ENCODE measurements at places on chromosomes 11 and 22. TPM values are rescaled to one million over a fixed set of nuclear protein-coding genes. Genes with fewer than 3 reads are reported as not detected.

The GLB1L3 gene
- total RNA-seq, result not detected

- DNase-seq, result peak; percentile 84
Observed at GRCh38 chr11:75328426-75329277, 22.8 kb downstream of the ARRB1 start.

GRCh38 chr11:78698612-78699011 is 123.9 kb upstream of the NARS2 start:
- peak; percentile 38 for DNase-seq

DNA sequence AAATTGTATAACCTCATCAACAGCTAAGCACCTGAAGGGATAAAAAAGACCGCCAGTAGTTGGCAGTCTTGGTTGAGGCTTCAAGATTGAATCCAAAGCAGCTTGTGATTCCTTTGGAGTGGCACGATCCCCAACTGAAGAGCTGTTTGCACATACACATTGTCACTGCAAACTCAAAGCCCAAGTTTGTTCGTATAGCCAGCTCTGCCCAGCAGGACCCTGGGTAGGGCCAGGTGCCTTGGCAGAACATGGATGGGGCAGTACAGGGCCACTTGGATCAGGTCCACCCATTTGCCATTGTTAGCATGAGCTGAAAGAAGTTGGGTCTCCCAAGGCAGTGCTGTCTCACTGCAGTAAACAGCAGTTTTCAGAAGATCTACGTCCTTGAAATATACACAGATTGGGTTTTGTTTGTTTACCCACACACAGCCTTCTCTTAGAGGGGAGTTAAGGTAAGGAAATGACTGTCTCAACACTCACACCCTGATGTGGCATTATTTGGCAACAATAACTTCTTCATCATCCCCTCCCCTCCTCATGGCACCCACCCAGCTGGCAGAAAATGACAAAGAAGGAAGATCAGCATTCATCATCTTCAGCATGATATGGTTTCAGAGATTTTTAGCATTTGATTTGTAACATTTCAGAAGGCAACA is 132.9 kb downstream of the COMMD9 start:
- no peak for DNase-seq

The FXYD2 gene
- not detected for total RNA-seq

The PRR5L gene
- total RNA-seq, result 27.5 TPM

The ARRB1 gene
- total RNA-seq, result 10.8 TPM

The TRIM49B gene
- total RNA-seq, result not detected

GRCh38 chr22:42357634-42358296 is 74.4 kb downstream of the NFAM1 start:
- no peak for DNase-seq

- DNase-seq, result peak; percentile 96
Observed at GRCh38 chr11:57761301-57762234, at the start of gene CTNND1. TSS of gene CTNND1 (plus strand) at chr11:57761802. CDS start at chr11:57791479, 29,677 bp downstream.

The LRRC55 gene
- total RNA-seq, result not detected

DNA sequence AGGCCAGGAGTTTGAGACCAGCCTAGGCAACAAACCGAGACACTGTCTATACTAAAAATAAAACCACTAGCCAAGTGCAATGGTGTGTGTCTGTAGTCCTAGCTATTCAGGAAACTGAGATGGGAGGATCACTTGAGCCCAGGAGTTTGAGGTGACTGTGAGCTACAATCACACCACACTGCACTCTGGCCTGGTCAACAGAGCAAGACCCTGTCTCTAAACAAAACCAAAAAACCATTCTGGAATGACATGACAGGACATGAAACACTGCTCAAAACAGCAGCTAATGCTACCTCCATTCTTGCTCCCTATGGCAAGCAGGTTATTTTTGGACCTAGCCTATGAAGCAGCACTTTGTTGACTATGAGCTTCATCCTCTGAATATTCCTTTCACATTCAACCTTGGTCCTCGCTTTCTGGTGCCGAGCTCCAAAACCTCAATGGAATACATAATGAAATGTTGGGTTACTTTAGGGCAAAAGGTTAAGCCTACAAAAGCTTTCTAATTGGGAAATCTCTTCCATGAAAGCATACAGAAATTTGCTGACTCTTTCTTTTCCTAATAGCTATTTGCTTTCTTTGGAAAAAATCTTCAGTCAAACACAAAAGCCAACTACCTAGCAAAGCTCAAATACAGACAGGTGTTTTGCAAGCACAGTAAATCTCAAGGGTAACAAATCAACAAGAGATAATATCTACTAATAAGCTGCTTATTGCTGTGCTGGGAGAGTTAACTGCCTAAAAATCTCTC is 21.1 kb downstream of the SIK3 start:
- no peak for DNase-seq

The BTG4 gene
- not detected for total RNA-seq

GRCh38 chr11:59076876-59077571 is 9.1 kb upstream of the GLYATL1B start:
- no peak for DNase-seq

- DNase-seq, result no peak
Observed at GRCh38 chr11:33696411-33696810, 4.2 kb downstream of the C11orf91 start.

GRCh38 chr11:57546869-57547475 is 9.6 kb downstream of the SMTNL1 start:
- peak; percentile 61 for DNase-seq

- DNase-seq, result no peak
Observed at GRCh38 chr11:19633276-19633675, 79.4 kb upstream of the NAV2 start.

GRCh38 chr11:12674936-12675696 is 895 bp downstream of the TEAD1 start:
- DNase-seq, result no peak

GRCh38 chr22:37075822-37076433 is 24.4 kb downstream of the KCTD17 start:
- DNase-seq, result no peak

DNA sequence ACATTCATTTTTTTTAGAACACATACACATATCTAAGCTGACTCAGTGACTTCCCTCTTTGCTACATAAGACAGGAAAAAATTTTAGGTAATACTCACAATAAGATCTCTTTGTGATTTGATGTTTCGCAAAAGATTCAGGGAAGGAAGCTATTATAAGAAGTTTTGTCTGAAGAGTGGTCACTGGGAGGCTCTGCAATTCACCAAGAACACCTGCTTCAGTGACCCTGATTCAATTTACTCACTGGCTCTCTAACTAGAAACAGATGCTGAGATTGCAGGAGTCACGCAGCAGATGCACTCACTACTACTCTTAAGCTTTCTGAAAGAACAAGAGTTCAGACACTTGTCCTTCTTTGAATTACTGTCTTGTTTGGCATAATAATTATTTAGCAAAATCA is 193.6 kb upstream of the DDI1 start:
- peak; percentile 54 for DNase-seq

DNA sequence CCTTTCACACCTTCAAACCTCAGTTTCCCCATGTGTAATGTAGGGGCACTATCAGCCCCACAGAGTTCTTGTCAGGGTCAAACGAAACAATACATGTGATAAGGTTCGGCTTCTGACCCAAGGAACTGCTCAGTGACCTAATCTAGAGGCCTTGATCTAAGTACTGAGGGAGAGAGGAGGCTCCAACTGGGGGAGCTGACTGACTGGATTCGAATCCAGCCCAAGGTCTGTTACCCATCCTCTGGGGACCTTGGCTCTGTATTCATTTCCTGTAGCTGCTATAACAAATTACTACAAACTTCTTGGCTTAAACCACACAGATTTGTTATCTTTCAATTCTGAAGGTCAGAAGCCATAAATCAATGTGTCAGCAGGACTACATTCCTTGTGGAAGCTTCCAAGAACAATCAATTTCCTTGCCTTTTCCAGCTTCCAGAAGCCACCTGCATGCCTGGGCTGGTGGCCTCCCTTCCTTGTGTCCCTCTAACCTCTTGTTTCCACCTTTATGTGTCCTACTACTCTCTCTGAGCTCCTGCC is 10.7 kb upstream of the ANAPC15 start:
- DNase-seq, result no peak

- DNase-seq, result no peak
Observed at GRCh38 chr11:25993016-25993415, 338.9 kb upstream of the ANO3 start.

GRCh38 chr22:48335442-48336139 is 1492.1 kb downstream of the BRD1 start:
- DNase-seq, result no peak

The INSC gene
- 0.17 TPM for total RNA-seq
